ENCODE measurements at places on chromosomes 1 and 21.

DNA sequence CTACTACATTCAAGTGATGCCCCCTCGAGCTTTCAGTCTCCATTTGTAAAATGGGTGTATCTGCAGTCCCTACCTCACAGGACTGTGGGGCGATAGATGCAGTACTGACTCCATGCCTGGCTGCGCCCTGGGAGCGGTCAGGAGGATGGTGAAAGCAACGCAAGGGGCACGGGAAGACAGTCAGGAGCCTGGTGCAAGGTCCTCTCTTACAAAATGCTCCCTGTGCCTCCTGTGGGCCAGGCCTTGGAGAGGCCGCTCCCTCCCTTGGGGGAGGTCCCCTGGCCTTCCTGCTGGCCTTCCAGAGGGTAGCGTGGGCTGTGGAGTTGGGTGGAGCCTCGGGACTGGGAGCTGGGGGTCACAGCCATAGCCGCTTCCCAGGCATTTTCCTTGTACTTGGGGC lies 21.6 kb downstream of the FAM151A start:
- DNase-seq = no peak

GRCh38 chr1:233433436-233434210 lies 106.1 kb downstream of the MAP3K21 start:
- no peak for DNase-seq

- DNase-seq = no peak
Measured at GRCh38 chr1:228164561-228165371, 838 bp upstream of the IBA57 start.

GRCh38 chr1:100536031-100536430 lies 1.9 kb upstream of the GPR88 start:
- no peak for DNase-seq

DNA sequence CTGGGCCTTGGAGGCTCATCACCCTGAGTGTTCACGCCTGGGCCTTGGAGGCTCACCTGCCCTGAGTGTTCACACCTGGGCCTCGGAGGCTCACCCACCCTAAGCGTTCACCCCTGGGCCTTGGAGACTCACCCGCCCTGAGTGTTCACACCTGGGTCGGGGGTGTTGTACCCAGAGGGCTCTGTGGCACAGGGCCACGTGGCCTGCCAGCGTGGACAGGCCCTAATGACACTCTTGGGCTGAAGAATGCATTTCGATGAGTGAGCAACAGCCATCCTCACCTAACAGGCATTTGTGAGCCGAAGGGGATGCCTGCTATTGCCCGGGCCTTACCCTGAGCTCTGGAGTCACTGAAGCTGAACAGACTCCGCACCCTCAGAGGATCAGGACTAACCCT lies 17.5 kb downstream of the SLC19A1 start:
- no peak for DNase-seq

GRCh38 chr1:109595531-109595930 lies 23.9 kb downstream of the GNAT2 start:
- DNase-seq = no peak

GRCh38 chr1:200301152-200301551 lies 108.7 kb downstream of the ZNF281 start:
- no peak for DNase-seq

GRCh38 chr1:247172996-247173395 lies 1.2 kb upstream of the ZNF124 start:
- peak; percentile 19 for DNase-seq

DNA sequence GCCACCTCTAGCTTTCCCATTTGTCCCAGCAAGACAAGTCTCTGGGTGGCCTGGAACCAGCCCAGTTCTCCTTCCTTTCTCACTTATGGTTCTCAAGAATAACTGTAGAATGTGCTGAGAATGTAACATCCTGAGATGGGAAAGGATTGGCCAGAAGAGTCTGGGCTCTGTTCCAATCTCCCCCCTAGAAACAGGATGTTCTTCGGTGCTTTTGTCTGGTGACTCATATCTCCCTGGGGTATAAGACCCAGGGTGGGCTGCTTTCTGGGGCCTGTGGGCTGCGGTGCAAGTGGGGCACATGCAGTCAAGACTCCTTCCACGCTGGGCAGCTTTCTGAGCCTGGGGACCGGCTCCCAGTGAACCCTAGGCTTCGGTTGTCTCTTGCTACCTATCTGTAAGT lies 251.2 kb upstream of the POU3F1 start:
- DNase-seq = no peak

- DNase-seq = no peak
Measured at GRCh38 chr1:248926401-248927182, 20.6 kb downstream of the PGBD2 start.

DNA sequence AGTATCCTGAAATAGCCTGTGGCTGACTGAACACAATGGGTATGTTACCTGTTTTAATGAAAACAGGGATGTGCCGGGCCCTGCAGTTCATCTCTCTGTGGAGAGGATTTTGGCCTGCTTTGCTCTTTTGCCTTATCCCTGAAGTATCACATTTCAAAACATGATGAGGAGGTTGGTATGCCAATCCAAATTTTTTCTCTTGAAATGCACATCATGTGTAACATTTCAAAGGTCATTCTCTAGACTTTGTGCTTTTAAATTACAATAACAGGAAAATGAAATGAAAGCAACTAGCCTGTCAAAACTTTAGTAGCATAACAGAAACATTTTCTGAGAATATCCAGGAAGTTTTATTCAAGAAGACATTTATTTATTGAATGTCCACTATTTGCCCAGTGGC lies 118.9 kb downstream of the SLC44A5 start:
- DNase-seq = no peak

- DNase-seq = no peak
Measured at GRCh38 chr1:106063510-106063909, 993.0 kb upstream of the PRMT6 start.

DNA sequence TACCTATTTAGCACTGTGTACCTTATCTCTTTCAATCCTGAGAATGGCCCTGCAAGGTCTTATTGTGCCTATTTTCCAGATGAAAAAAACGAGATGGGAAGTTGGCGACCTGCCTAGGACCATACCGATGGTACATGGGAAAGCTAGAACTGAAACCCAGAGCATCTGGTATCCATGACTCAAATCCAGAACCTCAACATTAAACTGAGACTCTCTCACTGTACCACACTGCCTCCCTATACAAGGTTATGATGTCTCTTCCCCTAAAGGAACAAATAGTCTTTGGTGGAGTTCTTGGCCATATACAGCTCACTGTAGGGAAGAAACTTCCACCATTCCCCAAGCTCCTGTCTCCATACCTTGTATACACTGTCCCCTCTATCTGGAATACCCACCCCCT lies 110.7 kb downstream of the TNR start:
- no peak for DNase-seq

DNA sequence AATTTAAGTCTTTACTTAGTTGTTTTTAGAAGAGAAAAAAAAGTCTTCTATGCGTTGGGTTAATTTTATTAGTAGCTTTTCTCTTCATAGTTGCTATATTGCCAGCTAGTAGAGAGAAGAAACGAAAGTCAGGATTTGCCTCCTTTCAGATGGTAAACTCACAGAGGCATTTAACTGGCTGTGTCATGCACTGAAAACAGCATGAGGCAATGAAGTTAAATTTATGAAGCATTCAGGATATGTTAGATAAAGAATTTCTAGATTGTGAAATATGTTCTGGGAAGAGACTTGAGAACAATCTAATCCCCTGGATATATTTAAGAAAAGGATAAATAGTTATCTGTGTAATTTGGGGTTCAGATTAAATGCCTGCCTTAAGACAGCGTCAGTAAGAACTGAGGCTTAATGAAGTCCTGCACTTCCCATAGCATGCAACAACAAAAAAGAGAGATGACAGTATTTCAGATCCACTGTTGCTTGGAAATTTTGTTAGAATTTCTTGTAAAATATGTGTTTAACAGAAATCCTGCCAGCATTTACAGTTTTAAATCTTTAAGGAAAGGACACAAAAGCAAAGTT lies 1.7 kb downstream of the ANGPTL1 start:
- no peak for DNase-seq

DNA sequence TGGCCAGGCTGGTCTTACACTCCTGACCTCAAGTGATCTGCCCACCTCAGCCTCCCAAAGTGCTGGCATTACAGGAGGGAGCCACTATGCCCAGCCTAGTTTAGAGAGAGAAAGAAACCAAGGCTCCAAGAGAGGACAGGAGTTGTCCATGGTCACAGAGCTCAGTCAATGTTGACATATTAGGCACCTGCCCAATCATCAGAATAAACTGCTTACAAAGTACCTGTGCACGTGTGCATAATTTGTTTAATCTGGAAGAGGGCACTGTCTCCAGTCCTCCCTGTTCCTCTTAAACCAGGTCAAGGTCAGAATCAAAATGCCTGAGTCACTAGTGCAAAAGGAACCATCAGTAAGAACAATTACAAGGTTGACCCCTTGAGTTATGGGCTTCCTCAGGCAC lies 20.3 kb upstream of the MPZL1 start:
- DNase-seq = no peak

DNA sequence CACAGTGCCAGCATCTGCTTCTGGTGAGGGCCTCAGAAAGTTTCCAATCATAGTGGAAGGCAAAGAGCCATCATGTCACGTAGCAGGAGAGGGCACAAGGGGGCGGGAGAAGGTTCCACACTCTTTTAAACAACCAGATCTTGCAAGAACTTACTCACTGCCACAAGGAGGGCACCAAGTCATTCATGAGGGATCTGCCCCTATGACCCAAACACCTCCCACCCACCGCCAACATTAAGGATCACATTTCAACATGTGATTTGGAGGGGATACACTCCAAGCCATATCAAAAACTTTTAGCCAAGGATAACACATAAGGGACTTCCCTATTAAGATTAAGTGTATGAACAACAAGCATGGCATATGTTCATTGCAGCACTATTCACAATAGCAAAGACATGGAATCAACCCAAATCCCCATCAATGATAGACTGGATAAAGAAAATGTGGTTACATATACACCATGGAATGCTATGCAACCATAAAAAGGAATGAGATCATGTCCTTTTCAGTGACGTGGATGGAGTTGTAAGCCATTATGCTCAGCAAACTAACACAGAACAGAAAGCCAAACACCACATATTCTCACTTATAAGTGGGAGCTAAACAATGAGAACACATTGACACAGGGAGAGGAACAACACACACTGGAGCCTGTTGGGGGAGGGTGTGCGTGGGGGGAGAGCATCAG lies 19.9 kb upstream of the SLC35F3 start:
- DNase-seq = no peak

GRCh38 chr1:54723985-54724384 lies 8.3 kb downstream of the TTC4 start:
- no peak for DNase-seq

- DNase-seq = no peak
Measured at GRCh38 chr1:183832459-183832858, 27.5 kb downstream of the RGL1 start.

DNA sequence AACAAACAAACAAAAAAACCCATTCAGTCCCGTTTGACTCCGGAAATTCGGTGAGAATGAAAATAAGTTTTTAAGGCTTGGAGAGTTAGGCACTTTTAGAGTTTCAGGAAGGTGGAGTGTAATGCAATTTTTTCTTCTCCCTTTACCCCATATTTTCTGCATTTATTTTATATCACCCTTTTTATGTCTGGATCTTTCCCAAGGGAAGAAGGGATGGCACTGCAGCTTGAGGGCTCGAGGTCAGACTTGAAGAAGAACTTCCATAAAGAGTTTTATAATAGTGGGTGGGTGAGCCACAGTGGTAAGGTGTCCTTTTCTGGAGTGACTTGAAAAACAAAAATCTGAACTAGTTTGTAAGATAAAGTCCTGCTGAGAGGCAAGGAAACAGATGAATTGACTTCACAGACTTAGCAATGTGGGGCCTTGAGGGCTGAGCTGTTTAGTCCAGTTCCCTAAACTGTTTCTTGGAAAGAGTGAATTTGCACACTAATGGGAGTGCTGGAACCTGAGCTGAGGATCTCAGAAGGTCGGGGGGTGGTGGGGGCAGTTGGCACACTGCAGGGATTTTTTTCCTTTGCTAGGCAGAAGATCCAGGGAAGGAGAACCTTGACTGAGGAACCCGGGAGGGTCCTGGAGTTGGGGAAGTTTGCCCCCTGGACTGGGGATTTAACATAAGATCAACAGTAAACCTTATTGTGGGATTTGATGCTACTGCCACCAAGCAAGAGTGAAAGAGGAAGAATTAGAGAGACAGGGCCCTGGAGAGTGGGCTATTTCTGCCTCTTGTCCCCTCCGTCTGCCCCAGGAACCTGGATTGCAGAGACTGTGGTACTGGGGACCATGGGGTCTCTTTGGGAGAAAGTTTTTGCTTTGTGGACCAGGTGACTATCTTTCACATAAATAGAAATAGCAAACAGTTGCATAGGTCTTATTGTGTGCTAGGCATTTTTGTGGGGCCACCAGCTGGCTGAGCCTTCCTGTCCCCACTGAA lies 1.8 kb upstream of the MEX3A start:
- DNase-seq = no peak

DNA sequence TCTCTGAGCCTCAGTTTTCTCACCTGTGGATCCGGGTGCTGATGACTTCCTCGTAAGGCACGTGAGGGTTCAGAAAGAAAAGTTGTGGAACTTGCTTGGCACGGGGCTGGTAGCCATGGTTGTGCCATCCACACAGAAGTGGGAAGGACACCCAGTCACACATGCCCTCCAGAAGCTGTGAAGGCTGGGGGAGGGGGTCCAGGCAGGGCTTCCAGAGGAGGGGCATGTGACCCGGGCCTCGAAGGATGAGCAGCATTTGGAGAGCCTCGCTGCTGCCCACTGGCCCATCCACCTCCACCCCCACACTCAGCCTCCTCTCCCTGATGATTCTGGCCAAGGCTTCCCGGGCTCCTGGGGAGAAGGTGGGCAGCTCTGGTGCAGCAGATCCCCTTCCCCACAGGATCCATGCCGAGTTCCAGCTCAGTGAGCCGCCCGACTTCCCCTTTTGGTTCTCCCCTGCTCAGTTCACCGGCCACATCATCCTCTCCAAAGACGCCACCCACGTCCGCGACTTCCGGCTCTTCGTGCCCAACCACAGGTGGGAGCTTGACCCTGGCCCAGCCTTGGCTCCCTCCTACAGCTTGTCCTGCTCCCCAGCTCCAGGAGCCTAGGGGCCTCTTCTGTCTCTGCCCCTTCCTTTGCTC lies 9.4 kb downstream of the SELENON start:
- no peak for DNase-seq

DNA sequence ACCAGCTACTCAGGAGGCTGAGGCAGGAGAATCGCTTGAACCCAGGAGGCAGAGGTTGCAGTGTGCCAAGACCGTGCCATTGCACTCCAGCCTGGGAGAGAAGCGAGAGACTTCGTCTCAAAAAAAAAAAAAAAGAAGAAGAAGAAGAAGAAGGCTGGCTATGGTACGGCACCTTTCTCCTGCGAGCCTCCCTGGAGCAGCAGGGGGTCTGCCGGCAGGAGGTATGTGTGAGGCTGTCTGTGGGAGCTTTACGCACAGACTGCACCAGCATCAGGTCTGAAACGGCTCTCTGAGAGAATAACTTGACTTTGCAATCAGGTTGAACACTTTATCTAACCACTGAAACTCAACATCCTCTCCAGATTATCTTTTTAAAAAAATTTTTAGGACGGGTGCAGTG lies 44.9 kb downstream of the CLSTN1 start:
- DNase-seq = no peak

DNA sequence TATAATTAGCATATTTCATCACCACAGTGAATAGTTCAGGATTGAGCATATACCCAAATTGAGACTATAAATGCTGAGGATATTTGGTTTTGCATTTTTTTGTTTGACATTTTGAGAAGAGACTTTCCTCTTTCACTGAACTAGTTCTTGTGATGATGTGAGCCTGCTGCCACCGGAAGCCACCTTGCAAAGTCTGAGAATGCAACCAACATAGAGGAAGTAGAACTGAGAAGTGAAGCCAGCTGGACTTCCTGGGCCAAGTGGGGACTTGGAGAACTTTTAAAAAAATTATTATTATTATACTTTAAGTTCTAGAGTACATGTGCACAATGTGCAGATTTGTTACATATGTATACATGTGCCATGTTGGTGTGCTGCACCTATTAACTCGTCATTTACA lies 102.3 kb downstream of the RPE65 start:
- peak; percentile 59 for DNase-seq

All from CD4-positive, alpha-beta T cell treated with Interleukin-4 for 1 hour (primary cell).